ENCODE measurements at places on chromosomes 2 and 18. TPM values are rescaled to one million over a fixed set of nuclear protein-coding genes. Genes with fewer than 3 reads are reported as not detected.

Gene STAT4
- polyA plus RNA-seq, result 2.2 TPM

Gene MARCO
- polyA plus RNA-seq, result 1.7 TPM

Gene NOL4
- polyA plus RNA-seq, result 0.29 TPM

Gene FKBP1B
- polyA plus RNA-seq, result 3.2 TPM

Gene SLC38A11
- 0.49 TPM for polyA plus RNA-seq

Gene IL36A
- polyA plus RNA-seq, result not detected

Gene MPHOSPH10
- 34.3 TPM for polyA plus RNA-seq

Gene C2orf68
- polyA plus RNA-seq, result 34.1 TPM

Gene KIF1A
- polyA plus RNA-seq, result 6.3 TPM

Gene CCDC85A
- polyA plus RNA-seq, result 5.0 TPM

Gene NPHP1
- polyA plus RNA-seq, result 5.7 TPM

Gene TMEM198
- 3.0 TPM for polyA plus RNA-seq

Gene RUFY4
- 0.24 TPM for polyA plus RNA-seq

Gene SLC11A1
- polyA plus RNA-seq, result 0.67 TPM

Gene ANKRD62
- polyA plus RNA-seq, result not detected

Gene FAM228A
- polyA plus RNA-seq, result 1.0 TPM

Gene TUBA3D
- 0.63 TPM for polyA plus RNA-seq

Gene OSBPL6
- polyA plus RNA-seq, result 6.7 TPM

Gene ATP8B1
- 3.2 TPM for polyA plus RNA-seq

Gene CD207
- polyA plus RNA-seq, result 0.36 TPM

Gene PLGLB2
- polyA plus RNA-seq, result 1.9 TPM

Gene COL3A1
- polyA plus RNA-seq, result 6,172 TPM

Gene RNU2-63P
- not detected for polyA plus RNA-seq

Gene DSG1
- polyA plus RNA-seq, result 0.91 TPM

Gene LYPD6B
- 3.2 TPM for polyA plus RNA-seq

Gene TDRD15
- polyA plus RNA-seq, result not detected

Gene AQP12B
- 1.0 TPM for polyA plus RNA-seq

Gene CEBPZOS
- 42.4 TPM for polyA plus RNA-seq

Gene MTLN
- polyA plus RNA-seq, result 58.5 TPM

Gene CGREF1
- polyA plus RNA-seq, result 0.76 TPM

Gene TMEM17
- 1.3 TPM for polyA plus RNA-seq

Gene GKN2
- polyA plus RNA-seq, result not detected

Gene ELOA2
- not detected for polyA plus RNA-seq

Gene TFCP2L1
- 0.25 TPM for polyA plus RNA-seq

Gene PXDN
- polyA plus RNA-seq, result 273 TPM

Gene SCN7A
- 39.8 TPM for polyA plus RNA-seq

Gene KLHL14
- polyA plus RNA-seq, result 0.19 TPM

Gene RFX8
- 2.2 TPM for polyA plus RNA-seq

Gene EMX1
- polyA plus RNA-seq, result not detected

Gene TRIP12
- 172 TPM for polyA plus RNA-seq

Gene CFAP65
- polyA plus RNA-seq, result 0.54 TPM

Gene KLHL30
- 12.6 TPM for polyA plus RNA-seq

Measured in muscle of leg (tissue), 16 donors.